Pancreas (tissue), 10 donors: ENCODE measurements at places on chromosomes 16 and 17. TPM values are rescaled to one million over a fixed set of nuclear protein-coding genes. Genes with fewer than 3 reads are reported as not detected.

GRCh38 chr17:57676543-57676942, 68.6 kb downstream of the CCDC182 start:
- H3K36me3 ChIP-seq: no peaks in the 10 kb centered on the region
- no peaks in the 10 kb centered on the region for H3K4me1 ChIP-seq
- no peak overlapping the region for H3K27ac ChIP-seq
- H3K4me3 ChIP-seq: no peak overlapping the region

DNA sequence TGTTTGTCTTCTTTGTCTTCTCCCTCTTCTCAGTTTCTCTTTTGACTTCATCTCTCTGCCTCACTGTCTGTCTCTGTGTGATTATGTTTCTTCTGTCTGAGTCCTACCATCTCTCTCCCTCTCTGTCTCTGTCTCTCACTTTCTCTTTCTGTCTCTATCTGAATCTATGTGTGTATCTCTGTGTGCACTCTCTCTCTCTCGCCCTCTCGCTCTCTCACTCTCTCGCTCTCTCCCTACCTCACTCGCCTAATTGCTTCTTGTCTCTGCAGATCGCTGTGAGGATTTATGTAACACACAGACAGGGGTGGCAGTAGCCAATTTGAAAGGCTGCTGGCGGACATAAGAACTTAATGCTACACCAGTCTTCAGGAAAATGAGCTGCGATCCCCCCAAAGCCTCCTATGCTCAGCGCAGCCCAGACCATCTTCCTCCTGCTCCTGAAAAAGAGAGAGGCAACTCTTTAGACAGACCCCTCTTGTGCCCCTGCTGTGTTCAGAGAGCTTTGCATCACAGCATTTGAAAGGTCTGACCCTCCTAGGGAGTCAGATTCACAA, 140.9 kb downstream of the CCT6B start:
- DNase-seq: no peak
- H3K27ac ChIP-seq: no peak overlapping the region
- H3K4me3 ChIP-seq: no peak overlapping the region
- no peaks in the 10 kb centered on the region for H3K4me1 ChIP-seq

DNA sequence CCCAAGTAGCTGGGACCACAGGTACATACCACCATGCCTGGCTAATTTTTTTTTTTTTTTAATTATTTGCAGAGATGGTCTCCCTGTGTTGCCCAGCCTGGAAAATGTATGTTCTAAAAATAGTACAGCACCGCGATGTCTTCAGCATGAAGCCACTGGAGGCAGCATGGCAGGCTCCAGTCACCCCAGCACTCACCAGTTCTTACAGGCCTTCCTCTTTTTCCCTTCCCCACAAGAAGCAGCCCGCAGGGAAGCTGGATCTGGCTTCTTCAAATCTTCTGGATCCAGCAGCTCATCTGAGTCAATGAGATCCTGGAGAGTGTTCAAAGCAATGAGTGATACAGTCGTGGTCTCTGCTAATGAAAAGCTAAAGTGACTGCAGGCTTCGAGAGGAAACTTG, 16.2 kb downstream of the CIAPIN1 start:
- no peak overlapping the region for H3K27ac ChIP-seq
- no peaks in the 10 kb centered on the region for H3K27me3 ChIP-seq
- no peak overlapping the region for H3K4me3 ChIP-seq
- no peaks in the 10 kb centered on the region for H3K4me1 ChIP-seq
- no peak for DNase-seq

TBC1D3K gene
- not detected for total RNA-seq

CEP295NL gene
- total RNA-seq: 2.4 TPM

PRSS36 gene
- total RNA-seq: 0.63 TPM

GRCh38 chr17:79065105-79065670, 9.4 kb upstream of the ENGASE start:
- no peaks in the 10 kb centered on the region for H3K36me3 ChIP-seq
- H3K4me1 ChIP-seq: no peaks in the 10 kb centered on the region
- no peak overlapping the region for H3K27ac ChIP-seq
- DNase-seq: no peak

RDM1 gene
- total RNA-seq: not detected

CTU2 gene
- 9.8 TPM for total RNA-seq

CTCF gene
- total RNA-seq: 16.4 TPM

SCNN1G gene
- 2.0 TPM for total RNA-seq

DNA sequence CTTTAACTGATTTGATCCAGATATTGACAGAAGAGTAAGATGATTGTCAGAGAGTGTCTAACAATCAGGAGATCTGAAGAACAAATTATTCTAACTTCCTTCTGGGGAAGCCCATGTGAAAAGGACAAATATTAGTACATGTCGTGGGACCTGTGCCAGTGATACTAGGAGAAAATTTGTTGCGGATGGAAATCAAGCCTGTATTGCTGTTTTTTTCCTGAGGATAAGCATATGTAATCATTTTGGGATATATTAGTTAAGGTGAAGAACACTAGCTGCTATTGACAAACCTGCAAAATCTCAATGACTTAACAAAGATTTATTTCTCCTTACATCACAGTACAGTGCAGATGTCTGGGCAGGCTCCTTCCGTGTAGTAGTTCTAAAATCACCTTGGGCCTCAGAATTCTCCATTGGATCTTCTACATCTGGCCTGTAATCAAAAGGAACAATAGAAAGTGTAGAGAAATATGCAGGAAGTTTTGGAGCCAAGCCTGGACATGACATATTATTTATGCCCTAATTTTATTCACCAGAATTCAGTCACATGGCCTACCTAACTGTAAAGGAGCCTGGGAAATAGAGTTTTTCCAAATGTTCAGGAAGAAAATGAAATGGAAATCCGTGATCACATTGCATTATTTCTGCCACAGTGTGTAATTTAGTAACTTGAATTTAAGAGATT, 58.3 kb downstream of the CYB561 start:
- DNase-seq: no peak
- peaks cover 8% of the 10 kb centered on the region for H3K36me3 ChIP-seq
- H3K4me1 ChIP-seq: no peaks in the 10 kb centered on the region
- no peaks in the 10 kb centered on the region for H3K27me3 ChIP-seq
- H3K4me3 ChIP-seq: no peak overlapping the region

HP gene
- total RNA-seq: 0.69 TPM

GRCh38 chr16:10383626-10384025, 2.2 kb upstream of the ATF7IP2 start:
- H3K36me3 ChIP-seq: no peaks in the 10 kb centered on the region
- no peak overlapping the region for H3K4me3 ChIP-seq

TMC6 gene
- 15.6 TPM for total RNA-seq

DNA sequence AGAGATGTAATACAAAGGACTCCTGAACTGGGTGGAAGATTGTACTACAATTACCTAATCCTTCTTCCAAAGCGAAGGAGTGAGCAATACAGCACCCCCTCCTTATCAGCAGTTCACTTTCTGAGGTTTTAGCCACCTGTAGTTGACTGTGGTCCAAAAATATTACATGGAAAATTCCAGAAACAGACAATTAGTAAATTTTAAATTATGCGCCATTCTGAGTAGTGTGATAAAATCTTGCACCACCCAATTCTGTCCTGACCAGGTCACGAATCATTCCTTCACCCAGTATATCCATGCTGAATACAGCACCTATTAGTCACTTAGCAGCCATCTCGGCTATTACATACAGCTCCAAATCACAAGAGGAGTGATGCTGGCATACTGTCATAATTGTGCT, 23.2 kb downstream of the VPS53 start:
- no peaks in the 10 kb centered on the region for H3K4me1 ChIP-seq
- H3K27me3 ChIP-seq: no peaks in the 10 kb centered on the region
- H3K27ac ChIP-seq: no peak overlapping the region
- peaks cover 21% of the 10 kb centered on the region for H3K36me3 ChIP-seq

- no peak for DNase-seq
- no peaks in the 10 kb centered on the region for H3K36me3 ChIP-seq
- no peaks in the 10 kb centered on the region for H3K27me3 ChIP-seq
- H3K4me3 ChIP-seq: no peak overlapping the region
These were observed 119.2 kb downstream of the RPTOR start for GRCh38 chr17:80663781-80664206.

GRCh38 chr16:65875381-65876055, 491.0 kb upstream of the CDH5 start:
- no peaks in the 10 kb centered on the region for H3K27me3 ChIP-seq
- H3K27ac ChIP-seq: no peak overlapping the region
- H3K4me3 ChIP-seq: no peak overlapping the region
- no peaks in the 10 kb centered on the region for H3K36me3 ChIP-seq
- DNase-seq: no peak
- H3K4me1 ChIP-seq: no peaks in the 10 kb centered on the region

DNA sequence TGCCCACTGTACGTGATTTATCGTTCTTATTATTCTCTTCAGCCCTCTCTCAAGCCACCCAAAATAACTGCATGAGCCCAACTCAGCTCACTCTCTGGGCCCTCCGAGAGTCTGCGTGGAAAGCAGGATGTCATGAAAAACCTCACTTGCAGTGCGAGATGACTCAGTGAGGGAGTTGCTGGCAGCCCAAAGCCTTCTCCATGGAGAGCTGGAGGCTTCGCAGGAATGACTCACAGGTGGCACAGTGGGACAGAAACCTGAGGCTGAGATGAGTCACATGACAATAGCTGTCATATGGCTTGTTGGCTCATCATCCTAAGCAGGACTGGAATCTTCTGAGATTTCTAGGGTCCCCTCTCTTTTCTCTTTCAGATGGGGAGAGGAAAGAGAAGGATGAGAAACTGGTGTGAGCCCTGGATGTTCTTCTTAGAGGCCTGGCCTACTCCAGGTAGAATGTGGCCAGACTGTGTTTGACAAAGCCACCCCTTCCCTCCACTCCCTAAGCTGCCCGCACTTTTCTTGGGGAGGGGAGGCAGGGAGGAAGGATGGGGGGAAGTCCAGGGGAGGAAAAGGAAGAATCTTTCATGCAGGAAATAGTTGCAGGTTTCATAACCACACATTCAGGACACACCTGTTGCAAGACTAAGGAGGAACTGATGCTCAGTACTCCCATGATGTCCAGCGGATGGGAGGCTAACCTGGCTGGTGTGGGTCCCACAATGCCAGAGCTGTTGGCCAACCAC, 160.6 kb upstream of the RPL38 start:
- H3K4me3 ChIP-seq: no peak overlapping the region
- no peak overlapping the region for H3K27ac ChIP-seq
- no peaks in the 10 kb centered on the region for H3K27me3 ChIP-seq
- DNase-seq: no peak

MPO gene
- total RNA-seq: 0.09 TPM

DNA sequence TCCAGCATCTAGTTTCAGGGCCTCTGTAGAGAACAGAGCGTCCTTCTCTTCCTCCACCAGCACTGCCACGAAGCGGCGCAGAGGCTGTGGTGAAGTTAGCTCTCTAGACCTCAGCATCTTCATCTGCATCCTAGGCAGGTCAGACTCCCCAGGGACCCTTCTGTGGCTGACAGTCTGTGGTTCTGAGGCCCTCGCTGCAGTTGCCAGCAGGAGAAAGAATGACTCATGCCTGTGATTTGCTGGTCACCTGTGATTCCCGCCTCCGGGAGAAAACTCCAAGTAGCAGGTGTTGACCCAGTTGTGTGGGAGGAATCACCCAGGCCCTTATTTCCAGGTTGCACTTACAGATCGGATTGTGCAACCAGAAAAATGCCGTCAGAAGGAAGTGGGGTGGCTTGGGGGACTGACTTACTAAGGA, 117.3 kb upstream of the CACNG5 start:
- no peak overlapping the region for H3K4me3 ChIP-seq
- H3K27me3 ChIP-seq: no peaks in the 10 kb centered on the region
- H3K4me1 ChIP-seq: peaks cover 5% of the 10 kb centered on the region
- DNase-seq: peak; percentile 81

TNS4 gene
- 0.24 TPM for total RNA-seq

NEUROD2 gene
- total RNA-seq: not detected

APOBR gene
- total RNA-seq: 0.32 TPM

DNA sequence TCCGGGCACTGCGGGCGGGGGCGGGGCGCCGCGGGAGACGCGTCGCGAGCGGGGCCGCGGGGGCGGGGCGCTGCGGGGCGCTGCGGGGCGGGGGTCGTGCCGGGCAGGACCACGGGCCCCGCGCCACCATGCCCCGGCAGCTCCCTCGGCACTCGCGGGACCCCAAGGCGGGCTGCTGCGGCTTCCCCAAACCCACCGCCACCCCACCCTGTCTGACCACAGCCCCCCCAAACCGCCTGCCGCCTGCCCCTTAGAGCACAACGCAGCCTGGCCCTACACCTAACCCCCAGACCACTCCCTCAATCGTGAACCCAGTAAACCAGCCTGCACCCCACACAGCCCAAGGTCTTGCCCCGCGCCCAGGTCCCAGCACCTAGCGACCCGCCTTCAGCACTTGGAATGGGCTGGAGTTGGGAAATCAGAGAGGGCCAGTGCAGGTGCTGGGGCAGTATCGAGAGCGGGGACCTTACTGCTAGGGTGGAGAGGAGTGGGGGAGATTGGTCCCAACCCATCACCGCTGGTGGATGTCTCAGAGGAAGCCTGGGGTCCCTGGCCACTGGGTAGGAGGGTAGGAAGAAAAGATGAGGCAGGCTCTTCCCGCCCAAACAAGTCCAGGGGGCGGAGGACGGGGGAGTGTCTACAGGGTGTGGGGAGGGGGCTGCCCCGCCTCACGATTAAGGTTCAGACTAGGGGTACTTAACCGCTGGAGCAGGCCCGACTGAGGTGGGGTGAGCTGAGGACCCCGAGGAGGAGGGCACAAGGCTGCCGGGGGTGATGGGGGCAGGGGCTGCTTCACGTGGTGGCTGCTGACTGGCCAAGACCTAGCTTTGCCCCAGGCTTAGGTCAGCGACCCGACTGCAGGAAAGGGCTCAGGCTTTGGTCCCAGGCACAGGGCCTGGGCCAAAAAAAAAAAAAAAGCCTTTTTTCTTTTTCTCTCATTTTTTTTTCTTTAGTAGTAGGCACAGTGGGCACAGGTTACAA, 539 bp upstream of the VAMP2 start:
- DNase-seq: peak; percentile 59
- H3K27me3 ChIP-seq: no peaks in the 10 kb centered on the region
- H3K36me3 ChIP-seq: no peaks in the 10 kb centered on the region

GP2 gene
- total RNA-seq: 14,691 TPM

GRCh38 chr17:39617446-39618245, 9.1 kb upstream of the PPP1R1B start:
- peak overlapping the region; percentile 17 for H3K27ac ChIP-seq
- H3K27me3 ChIP-seq: no peaks in the 10 kb centered on the region
- peak; percentile 85 for DNase-seq

PPY gene
- total RNA-seq: 16.2 TPM

CRYM gene
- total RNA-seq: 0.16 TPM

- no peak overlapping the region for H3K27ac ChIP-seq
- DNase-seq: peak; percentile 31
- no peaks in the 10 kb centered on the region for H3K36me3 ChIP-seq
- H3K4me3 ChIP-seq: no peak overlapping the region
- H3K27me3 ChIP-seq: no peaks in the 10 kb centered on the region
These were observed 1.2 kb upstream of the FGF11 start for GRCh38 chr17:7437950-7438614.

SLC2A4 gene
- 0.42 TPM for total RNA-seq
